ENCODE measurements at places on chromosomes 12 and 14. TPM values are rescaled to one million over a fixed set of nuclear protein-coding genes. Genes with fewer than 3 reads are reported as not detected.

- DNase-seq: no peak
Measured at GRCh38 chr12:116204169-116204568, 73.3 kb downstream of the MED13L start.

DNA sequence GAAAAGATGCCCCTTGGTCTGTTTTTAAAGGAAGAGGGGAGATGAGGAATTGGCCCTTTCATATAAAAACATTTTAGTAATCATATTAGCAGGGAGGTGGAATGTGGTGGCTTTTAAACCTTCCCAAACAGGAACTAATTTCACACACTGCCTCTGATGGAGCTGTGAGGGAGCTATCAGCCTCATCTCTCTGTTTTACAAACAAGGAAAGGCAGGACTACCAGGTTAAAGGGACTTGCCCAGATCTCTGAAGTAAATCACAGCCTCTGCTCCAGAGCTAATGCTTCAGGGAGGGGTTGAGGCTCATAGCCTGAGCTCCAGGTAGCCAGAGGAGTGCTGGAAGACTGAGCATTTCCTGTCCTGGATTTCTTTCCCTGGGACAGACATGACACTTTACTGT is 1.1 kb upstream of the BMP4 start:
- no peak for DNase-seq

DNA sequence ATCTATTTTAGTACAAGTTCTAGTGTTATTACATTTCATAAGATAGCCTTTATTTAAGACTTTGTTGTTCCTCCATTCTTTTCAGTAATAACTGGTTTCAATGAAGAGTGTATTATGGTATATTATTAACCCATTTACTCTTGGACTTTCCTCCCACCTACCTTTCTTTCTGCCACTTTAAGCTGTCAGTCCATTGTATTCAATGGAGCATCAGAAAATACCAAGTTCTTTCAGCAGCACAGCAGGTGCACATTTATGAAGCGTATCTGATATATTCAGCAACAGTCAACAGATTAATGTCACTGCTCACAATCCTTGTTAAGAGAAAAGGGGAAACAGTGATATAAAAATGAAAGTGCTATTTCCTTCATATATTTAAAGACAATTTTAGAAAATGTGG is 660.9 kb downstream of the C12orf50 start:
- DNase-seq: no peak

DNA sequence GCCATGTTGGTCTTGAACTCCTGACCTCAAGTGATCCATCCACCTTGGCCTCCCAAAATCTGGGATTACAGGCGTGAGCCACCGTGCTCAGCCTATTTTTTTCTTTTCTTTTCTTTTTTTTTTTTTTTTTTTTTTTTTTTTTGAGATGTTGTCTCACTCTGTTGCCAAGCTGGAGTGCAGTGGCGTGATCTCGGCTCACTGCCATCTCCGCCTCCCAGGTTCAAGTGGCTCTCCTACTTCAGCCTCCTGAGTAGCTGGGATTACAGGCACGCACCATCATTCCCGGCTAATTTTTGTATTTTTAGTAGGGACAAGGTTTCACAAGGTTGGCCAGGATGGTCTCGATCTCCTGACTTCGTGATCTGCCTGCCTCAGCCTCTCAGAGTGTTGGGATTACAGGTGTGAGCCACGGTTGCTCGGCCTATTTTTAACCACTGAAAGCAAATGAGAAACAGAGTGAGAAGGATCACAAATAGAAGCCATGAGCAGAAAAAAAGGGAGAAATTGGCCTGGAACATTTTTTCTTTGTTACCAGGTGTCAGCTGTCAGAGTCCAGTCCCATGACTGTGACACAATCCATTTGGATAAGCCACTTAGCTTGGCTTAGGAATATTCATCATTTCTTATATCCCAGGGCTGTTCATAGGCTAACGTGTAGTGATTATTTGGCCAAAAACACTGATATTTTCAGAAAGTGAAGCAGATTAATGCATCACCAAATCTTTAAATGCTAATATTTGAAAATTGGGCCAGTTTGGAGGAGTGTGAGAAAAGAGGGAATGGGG is 7.9 kb upstream of the NFKBIA start:
- no peak for DNase-seq

- DNase-seq: peak; percentile 66
Measured at GRCh38 chr12:48296586-48297282, 54.0 kb downstream of the ZNF641 start.

DNA sequence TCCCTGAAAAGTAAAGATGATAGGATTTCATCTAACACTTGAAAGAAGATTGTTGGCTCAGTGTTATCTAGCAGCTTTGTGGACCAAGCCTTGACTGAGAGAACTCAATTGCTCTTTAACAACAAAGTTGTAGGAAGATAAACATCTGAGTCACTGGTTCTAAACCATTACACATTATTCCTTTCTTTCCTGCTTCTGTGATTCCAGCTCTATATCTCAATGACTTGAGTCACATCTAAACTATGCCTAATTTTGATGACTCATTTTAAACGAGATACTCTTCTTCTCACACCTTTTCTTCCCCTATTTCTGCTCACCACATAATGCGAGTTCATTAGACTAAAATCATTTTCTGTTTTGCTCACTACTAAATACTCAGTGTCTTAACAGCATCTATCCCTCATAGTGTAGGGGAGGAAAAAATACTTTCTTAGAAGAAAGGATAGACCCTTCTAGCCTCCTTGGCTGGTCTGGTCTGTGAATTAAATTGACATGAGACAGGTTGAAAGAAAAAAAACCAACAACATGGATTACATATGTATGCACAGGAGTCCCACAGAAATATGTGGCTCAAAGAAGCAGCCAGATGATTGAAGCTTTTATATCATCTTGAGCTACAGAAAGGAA is 201.4 kb downstream of the C12orf50 start:
- no peak for DNase-seq

- DNase-seq: peak; percentile 11
Measured at GRCh38 chr14:101889898-101890297, 74.5 kb upstream of the DYNC1H1 start.

GRCh38 chr14:64502887-64503433 is 678 bp downstream of the ZBTB25 start:
- no peak for DNase-seq

- no peak for DNase-seq
Measured at GRCh38 chr12:39788239-39788638, 168.6 kb upstream of the ABCD2 start.

DNA sequence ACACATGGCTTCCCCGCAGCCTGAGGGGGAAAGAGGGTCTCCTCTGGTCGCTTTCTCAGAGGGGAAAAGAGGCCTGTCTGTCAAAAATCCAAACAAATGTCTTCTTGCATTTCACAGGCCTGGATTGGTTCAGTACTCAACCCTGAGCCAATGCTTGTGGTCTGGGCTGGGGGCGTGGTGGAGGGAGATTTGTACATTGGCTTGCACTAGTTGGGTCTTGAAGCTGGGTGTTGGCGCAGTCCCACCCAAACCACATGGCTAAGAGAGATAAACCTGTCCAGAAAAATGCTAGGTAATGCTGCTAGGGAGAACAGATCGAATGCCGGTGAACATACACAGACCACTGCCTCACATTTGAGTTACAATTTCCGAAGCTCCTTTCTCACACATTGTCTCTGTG is 461.6 kb downstream of the MED13L start:
- no peak for DNase-seq

GRCh38 chr12:25970916-25971653 is 12.6 kb downstream of the RASSF8 start:
- DNase-seq: no peak

The CD163 gene
- total RNA-seq: not detected

The GPD1 gene
- 0.06 TPM for total RNA-seq

The AMN gene
- total RNA-seq: not detected

The TAS2R8 gene
- total RNA-seq: not detected

The LPAR5 gene
- total RNA-seq: not detected

The KRT84 gene
- total RNA-seq: not detected

The KRT79 gene
- total RNA-seq: not detected
